Right lobe of liver (tissue), 6 donors: ENCODE measurements at places on chromosomes 16 and 17. TPM values are rescaled to one million over a fixed set of nuclear protein-coding genes. Genes with fewer than 3 reads are reported as not detected.

DNA sequence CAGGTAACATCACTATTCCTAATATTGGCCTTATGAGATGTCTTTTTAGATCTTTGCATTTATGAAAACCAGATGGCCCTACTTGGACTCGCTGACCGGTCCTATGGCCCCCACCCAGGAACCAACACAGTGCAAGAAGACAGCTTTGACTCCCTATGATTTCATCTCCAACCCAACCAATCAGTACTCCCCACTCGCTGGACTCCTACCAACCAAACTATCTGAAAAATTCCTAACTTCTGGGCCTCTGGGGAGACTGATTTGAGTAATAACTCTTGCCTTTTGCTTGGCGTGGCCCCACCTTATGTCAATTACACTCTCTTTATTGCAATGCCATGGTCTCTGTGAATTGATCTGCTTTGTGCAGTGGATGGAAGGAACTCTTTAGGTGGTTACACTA, 828.9 kb downstream of the CDH11 start:
- no peak overlapping the region for H3K27ac ChIP-seq
- H3K4me3 ChIP-seq: no peak overlapping the region
- no peak for DNase-seq
- no peaks in the 10 kb centered on the region for H3K27me3 ChIP-seq

GRCh38 chr17:40417258-40417608, 463 bp downstream of the TOP2A start:
- DNase-seq: no peak
- no peaks in the 10 kb centered on the region for H3K36me3 ChIP-seq
- no peak overlapping the region for H3K27ac ChIP-seq
- H3K4me1 ChIP-seq: no peaks in the 10 kb centered on the region

- no peaks in the 10 kb centered on the region for H3K36me3 ChIP-seq
- H3K4me1 ChIP-seq: no peaks in the 10 kb centered on the region
- no peak overlapping the region for H3K4me3 ChIP-seq
- no peak overlapping the region for H3K27ac ChIP-seq
Observed at GRCh38 chr17:29212681-29213121, 32.5 kb upstream of the MYO18A start.

- no peak overlapping the region for H3K4me3 ChIP-seq
- no peak for DNase-seq
- H3K27me3 ChIP-seq: no peaks in the 10 kb centered on the region
- no peaks in the 10 kb centered on the region for H3K4me1 ChIP-seq
- H3K36me3 ChIP-seq: no peaks in the 10 kb centered on the region
Observed at GRCh38 chr17:6177941-6178694, 107.9 kb downstream of the WSCD1 start.

- no peak for DNase-seq
- no peaks in the 10 kb centered on the region for H3K27me3 ChIP-seq
- H3K4me1 ChIP-seq: no peaks in the 10 kb centered on the region
- no peak overlapping the region for H3K27ac ChIP-seq
- no peak overlapping the region for H3K4me3 ChIP-seq
- peaks cover 50% of the 10 kb centered on the region for H3K36me3 ChIP-seq
Observed at GRCh38 chr16:83966153-83966696, 1.8 kb upstream of the NECAB2 start.

DNA sequence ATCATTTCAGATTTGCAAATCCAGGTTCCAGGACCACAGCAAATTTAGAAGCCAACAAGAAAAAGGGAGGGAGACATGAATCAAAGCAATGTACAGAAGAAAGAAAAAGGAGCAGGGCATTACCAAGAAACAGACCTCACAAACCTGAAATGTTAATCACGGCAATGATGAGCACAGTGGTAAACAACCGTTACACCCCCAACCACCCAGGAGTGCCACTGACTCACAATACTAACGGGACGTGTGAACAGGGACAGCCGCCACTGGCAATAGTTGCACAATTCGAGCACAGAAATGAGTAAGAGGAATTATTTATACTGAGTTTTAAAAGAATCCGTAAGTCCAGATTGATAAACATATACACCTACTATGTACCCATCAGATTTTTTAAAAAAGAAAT, 13.8 kb downstream of the USP22 start:
- DNase-seq: no peak
- H3K4me3 ChIP-seq: no peak overlapping the region
- H3K27ac ChIP-seq: peak overlapping the region; percentile 52
- no peaks in the 10 kb centered on the region for H3K27me3 ChIP-seq
- no peaks in the 10 kb centered on the region for H3K4me1 ChIP-seq

DNA sequence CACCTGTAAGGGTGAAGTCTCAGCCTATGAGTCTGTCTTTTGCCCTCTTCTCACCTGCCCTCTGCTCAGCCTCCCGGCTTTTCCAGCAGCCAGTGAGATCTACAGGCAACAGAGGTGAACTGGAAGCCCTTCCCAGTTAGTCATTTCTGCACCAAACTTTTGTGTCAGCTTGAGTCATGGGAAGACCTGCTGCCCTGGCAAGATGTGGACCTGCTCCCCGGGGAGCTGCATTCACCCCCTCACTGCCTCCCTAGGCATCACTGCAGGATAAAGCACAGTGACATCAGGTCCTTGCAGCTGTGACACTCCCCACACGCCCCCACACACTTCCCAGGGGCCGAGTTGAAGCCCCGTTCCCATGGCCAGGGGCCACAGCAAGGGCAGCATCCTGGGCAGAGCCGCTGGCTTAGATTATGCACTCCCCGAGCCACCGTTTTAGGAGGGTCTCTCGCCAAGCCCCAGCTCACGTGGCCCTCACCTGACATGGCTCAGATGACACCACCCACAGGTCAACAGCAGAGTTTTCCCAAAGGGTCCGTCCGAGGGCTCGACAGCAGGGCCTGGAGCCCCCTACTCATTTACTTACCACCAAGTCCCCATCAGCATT, 6.5 kb upstream of the ABR start:
- no peaks in the 10 kb centered on the region for H3K27me3 ChIP-seq
- no peaks in the 10 kb centered on the region for H3K36me3 ChIP-seq
- DNase-seq: no peak
- no peaks in the 10 kb centered on the region for H3K4me1 ChIP-seq
- H3K27ac ChIP-seq: no peak overlapping the region

DNA sequence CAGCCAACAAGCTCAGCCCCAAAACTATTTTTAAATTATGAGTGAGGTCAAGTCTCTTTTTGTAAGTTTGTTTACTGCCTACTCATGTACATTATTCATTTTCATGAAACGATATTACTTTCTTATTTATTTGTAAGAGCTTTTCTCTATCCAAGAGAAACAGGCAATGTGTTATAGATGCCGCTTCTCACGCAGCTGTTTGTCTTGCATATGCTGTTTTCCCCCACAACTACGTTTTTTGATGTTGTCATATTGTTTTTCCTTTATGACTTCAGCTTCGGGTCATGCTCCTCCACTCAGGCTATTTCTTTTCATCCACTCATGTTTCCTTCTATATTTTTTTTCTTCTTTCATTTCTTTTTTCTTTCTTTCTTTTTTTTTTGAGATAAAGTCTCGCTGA, 20.0 kb downstream of the ITGAE start:
- H3K4me1 ChIP-seq: no peaks in the 10 kb centered on the region
- H3K36me3 ChIP-seq: no peaks in the 10 kb centered on the region
- H3K27me3 ChIP-seq: no peaks in the 10 kb centered on the region
- H3K27ac ChIP-seq: no peak overlapping the region
- DNase-seq: no peak

DNA sequence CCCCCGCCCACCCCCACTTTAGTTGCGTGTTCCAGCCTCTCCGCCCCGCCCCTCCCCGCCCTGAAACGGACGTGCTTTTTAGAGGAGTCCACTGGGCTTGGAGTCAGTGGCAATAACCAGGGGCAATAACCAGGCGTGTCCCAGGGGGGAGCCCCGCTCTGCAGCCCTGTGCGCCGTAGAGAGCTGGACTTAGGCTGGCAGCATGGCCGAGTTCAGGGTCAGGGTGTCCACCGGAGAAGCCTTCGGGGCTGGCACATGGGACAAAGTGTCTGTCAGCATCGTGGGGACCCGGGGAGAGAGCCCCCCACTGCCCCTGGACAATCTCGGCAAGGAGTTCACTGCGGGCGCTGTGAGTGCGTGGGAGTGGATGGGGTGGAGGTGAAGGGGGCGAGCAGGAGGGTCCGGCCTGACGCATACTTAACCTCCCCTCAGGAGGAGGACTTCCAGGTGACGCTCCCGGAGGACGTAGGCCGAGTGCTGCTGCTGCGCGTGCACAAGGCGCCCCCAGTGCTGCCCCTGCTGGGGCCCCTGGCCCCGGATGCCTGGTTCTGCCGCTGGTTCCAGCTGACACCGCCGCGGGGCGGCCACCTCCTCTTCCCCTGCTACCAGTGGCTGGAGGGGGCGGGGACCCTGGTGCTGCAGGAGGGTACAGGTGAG, at the start of gene ALOX15B:
Gene ALOX15B (plus strand): TSS at position 106 of the 657 bp plus-strand sequence. CDS start 97 bp downstream, at position 203.
- H3K4me1 ChIP-seq: peaks cover 6% of the 10 kb centered on the region
- no peaks in the 10 kb centered on the region for H3K27me3 ChIP-seq
- H3K4me3 ChIP-seq: no peak within 1 kb of the TSS
- no peak within 1 kb of the TSS for H3K27ac ChIP-seq
- no peak for DNase-seq

GRCh38 chr16:56424791-56425438, 430 bp downstream of the AMFR start:
- H3K36me3 ChIP-seq: no peaks in the 10 kb centered on the region
- H3K27ac ChIP-seq: peak overlapping the region; percentile 87
- peak overlapping the region; percentile 77 for H3K4me3 ChIP-seq
- no peaks in the 10 kb centered on the region for H3K27me3 ChIP-seq
- no peaks in the 10 kb centered on the region for H3K4me1 ChIP-seq
- peak; percentile 55 for DNase-seq

DNA sequence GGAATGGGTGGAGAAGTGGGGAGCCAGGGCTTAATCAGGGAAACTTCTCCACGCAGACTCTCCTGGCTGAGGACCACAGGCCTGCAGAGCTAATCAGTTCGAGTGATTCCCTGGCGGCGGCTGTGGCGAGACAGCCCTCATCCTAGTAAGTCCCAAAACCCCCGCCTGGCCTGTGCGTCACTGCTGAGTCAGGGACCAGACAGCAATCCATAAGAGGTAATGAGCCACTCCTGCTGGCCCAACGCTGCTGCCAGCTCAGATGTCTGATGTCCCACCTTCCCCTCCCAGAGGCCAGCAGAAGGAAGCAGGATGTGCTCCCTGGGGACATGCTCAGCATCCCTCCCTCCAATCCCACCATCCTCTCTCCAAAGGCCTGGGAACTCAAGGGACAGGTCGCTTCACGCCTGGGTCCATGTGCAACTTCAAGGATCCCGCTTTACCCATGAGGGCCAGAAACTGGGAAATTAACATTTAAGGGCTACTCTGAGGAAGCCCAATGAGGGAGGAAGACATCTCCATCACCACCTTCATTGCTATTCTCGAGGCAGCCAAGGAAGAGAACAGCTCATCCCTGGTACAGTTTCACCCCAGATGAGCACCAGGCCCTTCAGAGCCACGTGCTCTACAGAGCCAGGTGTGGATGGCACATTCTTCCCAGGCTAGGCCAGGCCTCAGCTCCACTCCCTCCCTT, 7.9 kb downstream of the ACLY start:
- H3K4me3 ChIP-seq: no peak overlapping the region
- peaks cover 10% of the 10 kb centered on the region for H3K36me3 ChIP-seq
- no peaks in the 10 kb centered on the region for H3K27me3 ChIP-seq

- peak overlapping the region; percentile 82 for H3K4me3 ChIP-seq
- no peaks in the 10 kb centered on the region for H3K36me3 ChIP-seq
- H3K27ac ChIP-seq: peak overlapping the region; percentile 96
- H3K4me1 ChIP-seq: no peaks in the 10 kb centered on the region
Observed at GRCh38 chr17:27294689-27295630, 1.0 kb downstream of the WSB1 start.

DNA sequence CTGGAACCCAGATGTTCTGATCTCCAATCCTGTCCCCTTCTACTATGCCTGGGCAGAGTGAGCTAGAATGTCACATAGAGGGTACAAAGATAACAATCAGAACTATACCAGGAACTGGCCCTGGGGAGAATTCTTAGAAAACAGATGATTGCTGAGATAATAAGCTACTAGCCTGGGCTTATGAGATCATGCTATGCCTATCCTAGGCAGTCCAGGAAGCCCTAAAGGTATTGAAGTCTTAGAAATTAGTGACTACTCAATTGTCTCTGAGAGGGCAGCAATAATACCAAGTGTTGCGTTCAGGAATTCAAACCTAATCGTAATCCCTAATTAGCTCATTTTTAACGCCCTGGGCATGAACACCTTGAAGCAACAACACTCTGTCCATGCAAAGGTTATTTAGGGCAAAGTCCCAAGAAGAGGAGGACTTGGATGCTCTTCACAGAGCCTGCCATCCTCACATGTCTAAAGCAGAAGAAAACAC, 77.1 kb downstream of the MMD start:
- no peak overlapping the region for H3K4me3 ChIP-seq
- no peaks in the 10 kb centered on the region for H3K4me1 ChIP-seq
- no peaks in the 10 kb centered on the region for H3K27me3 ChIP-seq
- DNase-seq: no peak

GRCh38 chr16:17068524-17068923, 402.2 kb downstream of the XYLT1 start:
- DNase-seq: no peak
- no peaks in the 10 kb centered on the region for H3K36me3 ChIP-seq
- no peaks in the 10 kb centered on the region for H3K4me1 ChIP-seq
- no peaks in the 10 kb centered on the region for H3K27me3 ChIP-seq

- no peaks in the 10 kb centered on the region for H3K27me3 ChIP-seq
- H3K27ac ChIP-seq: no peak overlapping the region
- no peaks in the 10 kb centered on the region for H3K4me1 ChIP-seq
- H3K4me3 ChIP-seq: no peak overlapping the region
- no peaks in the 10 kb centered on the region for H3K36me3 ChIP-seq
- no peak for DNase-seq
Observed at GRCh38 chr17:16962804-16963203, 9.1 kb downstream of the TNFRSF13B start.

DNA sequence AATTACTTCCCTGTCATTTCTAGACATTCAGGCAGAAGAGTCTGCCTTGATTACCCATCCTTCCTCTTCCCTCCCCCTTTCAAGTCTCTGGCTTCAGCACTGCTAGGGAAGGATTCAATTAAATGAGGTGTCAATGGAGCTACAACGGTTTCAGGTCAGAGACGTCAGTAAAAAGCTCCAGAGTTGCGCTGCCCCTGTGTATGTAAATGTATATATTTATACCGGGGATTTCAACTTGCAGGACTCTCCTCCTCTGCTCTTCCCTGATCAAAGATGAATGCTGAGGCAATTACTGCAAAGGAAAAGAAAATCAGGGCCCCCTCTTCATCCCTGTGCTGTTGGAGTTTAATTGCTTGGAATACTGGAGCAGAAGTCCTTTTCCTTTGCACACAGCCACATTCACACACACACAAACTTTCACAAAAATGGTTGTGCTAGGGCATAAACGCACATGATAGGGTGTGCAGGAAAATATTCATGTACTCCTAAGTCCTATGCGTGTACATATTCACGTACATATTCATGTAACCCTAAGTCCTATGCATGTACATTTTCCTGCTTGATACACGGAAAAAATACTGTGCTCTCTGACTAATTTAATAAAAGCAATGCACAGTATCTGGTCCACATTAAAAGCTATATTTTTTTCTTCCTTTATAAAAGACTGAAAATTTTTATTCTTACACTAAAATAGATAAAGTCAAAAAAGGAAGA, 129.7 kb upstream of the PMFBP1 start:
- DNase-seq: no peak
- no peaks in the 10 kb centered on the region for H3K4me1 ChIP-seq
- no peak overlapping the region for H3K4me3 ChIP-seq

- no peak overlapping the region for H3K27ac ChIP-seq
- H3K4me3 ChIP-seq: no peak overlapping the region
Observed at GRCh38 chr17:56206351-56206750, 53.1 kb downstream of the ANKFN1 start.

LPO gene
- total RNA-seq: not detected

COPZ2 gene
- 20.5 TPM for total RNA-seq

GP2 gene
- total RNA-seq: not detected

JUP gene
- total RNA-seq: 61.1 TPM

KCNJ16 gene
- total RNA-seq: 0.42 TPM

SECTM1 gene
- 3.9 TPM for total RNA-seq
